GM23248 (cell line): ENCODE measurements at places on chromosomes 7 and 10. TPM values are rescaled to one million over a fixed set of nuclear protein-coding genes. Genes with fewer than 3 reads are reported as not detected.

BET1 gene
- 51.5 and 55.9 TPM in 2 replicates for total RNA-seq

AKR1C2 gene
- 9.6 and 13.7 TPM in 2 replicates for total RNA-seq

EZH2 gene
- total RNA-seq: 6.1 and 7.6 TPM in 2 replicates

PITX3 gene
- total RNA-seq: not detected in 2 replicates

ACSL5 gene
- total RNA-seq: 1.8 and 3.2 TPM in 2 replicates

HTR5A gene
- total RNA-seq: not detected in 2 replicates

DNA sequence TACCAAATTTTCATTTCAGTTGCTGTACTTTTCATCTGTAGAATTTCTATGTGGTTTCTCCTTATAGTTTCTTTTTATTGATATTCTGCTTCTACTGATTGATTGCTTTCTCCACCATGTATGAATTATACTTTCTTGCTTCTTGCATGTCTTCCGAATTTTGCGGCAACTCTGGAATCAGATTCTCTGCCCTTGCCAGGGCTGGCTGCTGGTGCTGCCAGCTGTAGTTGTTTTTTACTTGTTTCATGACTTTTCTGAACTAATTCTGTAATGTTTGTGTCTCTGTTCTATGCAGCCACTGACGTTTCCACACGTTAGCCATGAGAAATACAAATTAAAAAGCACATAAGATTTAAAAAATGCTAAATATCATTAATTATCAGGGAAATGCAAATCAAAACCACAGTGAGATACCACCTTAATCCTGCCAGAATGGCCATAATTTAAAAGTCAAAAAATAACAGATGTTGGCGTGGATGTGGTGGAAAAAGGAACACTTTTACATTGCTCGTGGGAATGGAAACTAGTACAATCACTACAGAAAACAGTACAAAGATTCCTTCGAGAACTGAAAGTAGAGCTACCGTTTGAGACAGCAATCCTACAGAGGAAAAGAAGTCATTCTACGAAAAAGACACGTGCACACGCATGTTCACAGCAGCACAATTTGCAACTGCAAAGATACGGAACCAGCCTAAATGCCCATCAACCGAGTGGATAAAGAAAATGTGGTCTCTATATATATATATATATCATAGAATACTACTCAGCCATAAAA is 51.5 kb downstream of the MAD1L1 start:
- H3K27ac ChIP-seq: no peak overlapping the region
- H3K36me3 ChIP-seq: no peaks in the 10 kb centered on the region
- no peaks in the 10 kb centered on the region for H3K27me3 ChIP-seq
- peaks cover 10% of the 10 kb centered on the region for H3K4me1 ChIP-seq
- peak overlapping the region; percentile 50 for H3K4me3 ChIP-seq

DNA sequence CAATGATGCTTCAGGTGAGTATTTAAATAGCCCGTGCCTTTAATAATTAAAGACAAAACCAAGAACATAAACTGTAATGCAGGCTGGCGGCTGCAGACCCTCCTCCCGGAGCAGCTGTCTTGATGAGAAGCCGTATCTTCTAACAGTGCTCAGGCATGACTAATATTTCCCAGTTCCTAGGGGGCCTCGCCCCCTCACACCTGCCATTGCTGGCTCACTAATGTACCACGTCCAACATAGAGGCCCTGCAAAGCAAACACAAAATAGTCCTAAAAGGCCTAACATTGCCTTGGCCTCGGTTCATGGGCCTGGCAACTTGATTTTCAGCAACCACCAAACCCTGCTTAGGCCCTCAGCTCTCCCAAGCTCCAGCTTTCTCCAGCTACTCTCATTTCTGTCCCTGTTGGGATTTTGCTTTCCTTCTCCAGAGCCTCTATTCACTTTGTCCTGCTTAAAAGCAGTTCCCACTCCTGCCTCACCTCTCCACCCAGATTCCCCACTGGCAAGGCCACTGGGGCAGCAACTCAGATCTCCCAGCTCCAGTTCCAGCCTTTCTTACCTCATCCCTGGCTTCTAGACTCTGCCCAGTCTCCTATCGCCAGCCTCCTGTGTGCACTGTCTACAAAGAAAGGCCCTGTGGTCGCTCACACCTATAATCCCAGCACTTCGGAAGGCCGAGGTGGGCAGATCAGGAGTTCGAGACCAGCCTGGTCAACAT is 16.2 kb downstream of the SORBS1 start:
- no peak overlapping the region for H3K27ac ChIP-seq
- H3K4me1 ChIP-seq: no peaks in the 10 kb centered on the region
- H3K4me3 ChIP-seq: no peak overlapping the region
- H3K27me3 ChIP-seq: no peaks in the 10 kb centered on the region

GRCh38 chr7:100568896-100569844 is 4.5 kb downstream of the SAP25 start:
- peak; percentile 61 for DNase-seq
- 0 out of 2 replicates have a peak overlapping the region, but pooled peaks have one; percentile 5 for H3K4me3 ChIP-seq
- H3K36me3 ChIP-seq: no peaks in the 10 kb centered on the region
- H3K27ac ChIP-seq: no peak overlapping the region
- no peaks in the 10 kb centered on the region; the same call in 1 of the 2 replicates for H3K27me3 ChIP-seq

GRCh38 chr10:76337641-76338040 is 906.2 kb downstream of the LRMDA start:
- DNase-seq: peak; percentile 63
- H3K36me3 ChIP-seq: no peaks in the 10 kb centered on the region
- H3K4me3 ChIP-seq: no peak overlapping the region
- H3K27ac ChIP-seq: no peak overlapping the region
